Activated naive CD4-positive, alpha-beta T cell (primary cell): ENCODE measurements at places on chromosomes 2 and 18.

GRCh38 chr2:105723431-105723830 lies 21.3 kb upstream of the NCK2 start:
- DNase-seq = no peak

DNA sequence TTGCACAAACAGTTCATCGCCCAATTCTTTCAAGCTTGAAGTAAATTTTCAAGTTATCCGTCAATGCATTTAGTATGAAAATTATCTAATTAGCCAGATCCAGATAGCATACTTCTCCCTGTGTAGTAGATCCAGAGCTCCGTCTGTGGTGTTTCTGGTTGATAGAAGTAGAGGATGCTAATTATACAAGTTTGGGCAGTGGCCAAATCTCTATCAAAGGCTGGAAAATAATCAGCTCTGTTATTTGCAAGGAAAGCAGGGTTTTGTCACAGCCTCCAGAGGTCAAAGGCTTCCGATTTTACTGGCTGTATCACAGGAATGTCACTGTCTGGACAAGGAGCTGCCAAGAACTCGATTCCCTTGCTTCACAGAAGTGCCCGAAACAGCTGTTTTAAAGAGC lies 28.6 kb downstream of the LRRC30 start:
- DNase-seq = no peak

GRCh38 chr2:182901748-182902147 lies 35.3 kb upstream of the FRZB start:
- no peak for DNase-seq

DNA sequence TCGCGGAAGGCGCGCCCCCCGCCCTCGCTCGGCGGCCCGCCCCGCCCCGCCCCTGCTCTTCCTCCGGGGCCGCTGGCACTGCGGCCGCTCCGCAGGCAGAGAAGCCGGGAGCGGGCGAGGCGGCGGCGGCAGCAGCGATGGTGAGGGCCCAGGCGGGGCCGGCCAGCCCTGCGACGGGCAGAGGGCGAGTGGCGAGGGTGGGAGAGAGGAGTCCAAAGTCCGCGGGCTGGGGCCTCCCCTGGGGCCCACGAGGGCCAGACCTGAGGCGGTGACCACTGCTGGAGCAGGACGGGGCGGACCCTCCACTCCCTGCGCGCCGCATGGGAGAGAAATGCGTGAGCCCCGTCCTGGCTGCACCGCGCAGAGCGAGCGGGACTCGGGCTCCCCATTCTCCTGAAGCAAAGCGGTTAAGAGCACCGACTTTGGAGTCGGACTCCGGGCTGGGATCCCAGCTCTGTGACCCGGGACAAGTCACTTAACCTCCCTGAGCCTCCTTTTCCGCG lies at the start of gene VAMP5:
TSS of gene VAMP5 (plus strand) at position 78 of the 503 bp plus-strand sequence. CDS start at position 138, 60 bp downstream.
- no peak for DNase-seq

DNA sequence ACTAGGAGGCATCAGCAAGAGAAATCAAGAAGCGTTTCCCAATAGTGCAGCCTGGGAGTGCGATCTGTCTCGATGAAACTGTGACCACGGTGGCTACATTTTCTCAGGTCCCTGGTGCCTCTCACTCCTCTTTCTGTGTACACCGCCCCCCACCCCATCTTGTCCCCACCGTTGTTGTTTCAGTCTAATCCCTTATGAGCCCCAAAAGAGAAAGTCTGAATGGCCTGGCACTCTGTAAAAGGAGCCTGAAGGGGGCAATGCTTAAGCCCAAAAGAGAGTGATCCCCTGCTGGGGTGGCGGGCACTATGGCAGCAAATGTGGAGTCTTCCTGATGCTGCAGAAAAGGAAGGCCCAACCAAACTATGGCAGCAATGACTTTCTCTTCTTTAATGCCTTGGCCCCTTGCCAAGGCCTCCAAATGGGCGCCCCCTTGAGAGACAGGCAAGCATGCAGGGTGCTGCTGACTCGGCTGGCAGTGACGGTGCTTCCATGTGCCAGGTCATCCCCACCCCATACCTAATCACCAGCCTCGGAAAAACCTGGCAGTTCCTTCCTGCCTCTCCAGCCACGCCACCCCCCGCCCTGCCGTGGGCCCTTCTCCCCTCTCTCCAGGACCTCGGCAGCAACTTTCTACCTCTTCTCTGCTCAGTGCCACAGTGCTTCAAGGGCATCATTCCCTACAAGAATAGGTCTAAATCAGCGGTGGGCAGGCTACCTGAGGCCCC lies 123.0 kb downstream of the CYP26B1 start:
- no peak for DNase-seq

- DNase-seq = no peak
These were observed 62.5 kb downstream of the RRM2 start for GRCh38 chr2:10185046-10185445.

DNA sequence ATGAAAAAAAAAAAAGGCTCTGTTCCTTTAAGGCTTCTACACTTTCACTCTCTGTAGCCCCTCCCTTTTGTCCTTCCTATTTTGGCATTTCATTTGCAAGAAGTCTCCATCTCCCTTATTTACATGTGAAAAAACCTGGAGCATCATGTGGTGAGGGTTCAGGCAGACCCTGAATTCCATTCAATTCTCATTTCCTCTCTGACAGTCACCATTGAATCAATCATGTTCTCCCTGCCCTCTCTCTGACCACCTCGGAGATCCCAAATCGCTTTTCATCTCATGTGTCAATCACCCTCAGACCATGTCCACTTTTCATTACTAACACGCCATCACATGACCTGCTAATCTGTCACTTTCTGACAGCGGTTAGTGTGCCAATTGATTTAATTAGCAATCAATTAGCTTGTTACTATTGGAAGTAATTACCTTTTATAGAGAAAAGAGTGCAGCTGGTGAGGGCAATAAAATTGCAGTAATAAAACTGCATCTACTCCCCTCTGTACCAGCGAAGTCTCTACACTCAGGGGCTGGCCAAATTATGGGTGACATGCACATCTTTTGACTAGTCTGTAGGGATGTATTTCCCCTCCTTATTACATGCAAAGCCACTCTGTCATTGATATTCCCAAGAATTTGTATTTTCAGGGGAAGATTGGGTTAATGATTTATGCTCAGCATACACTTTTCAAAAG lies 317.4 kb downstream of the EN1 start:
- no peak for DNase-seq

DNA sequence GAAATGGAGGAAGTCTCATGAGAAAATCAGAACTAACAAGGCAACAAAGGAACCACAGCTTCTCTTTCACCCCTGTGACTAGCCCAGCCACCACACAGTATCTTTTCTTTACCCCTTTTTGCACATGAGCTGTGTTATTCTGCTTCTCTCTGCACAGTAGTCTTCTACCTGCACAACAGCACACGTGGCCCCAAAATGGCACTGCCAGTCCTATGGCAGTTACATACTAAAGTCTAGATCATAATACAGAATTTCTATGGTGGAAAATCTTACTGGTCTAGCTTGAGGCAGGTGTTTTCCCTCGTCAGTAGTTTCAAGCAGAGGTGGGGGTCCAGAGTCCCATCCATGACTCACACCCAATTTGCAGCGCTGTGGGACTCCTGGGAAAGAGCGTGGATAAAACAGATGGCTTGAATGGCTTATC lies 177.7 kb downstream of the DIS3L2 start:
- DNase-seq = no peak

DNA sequence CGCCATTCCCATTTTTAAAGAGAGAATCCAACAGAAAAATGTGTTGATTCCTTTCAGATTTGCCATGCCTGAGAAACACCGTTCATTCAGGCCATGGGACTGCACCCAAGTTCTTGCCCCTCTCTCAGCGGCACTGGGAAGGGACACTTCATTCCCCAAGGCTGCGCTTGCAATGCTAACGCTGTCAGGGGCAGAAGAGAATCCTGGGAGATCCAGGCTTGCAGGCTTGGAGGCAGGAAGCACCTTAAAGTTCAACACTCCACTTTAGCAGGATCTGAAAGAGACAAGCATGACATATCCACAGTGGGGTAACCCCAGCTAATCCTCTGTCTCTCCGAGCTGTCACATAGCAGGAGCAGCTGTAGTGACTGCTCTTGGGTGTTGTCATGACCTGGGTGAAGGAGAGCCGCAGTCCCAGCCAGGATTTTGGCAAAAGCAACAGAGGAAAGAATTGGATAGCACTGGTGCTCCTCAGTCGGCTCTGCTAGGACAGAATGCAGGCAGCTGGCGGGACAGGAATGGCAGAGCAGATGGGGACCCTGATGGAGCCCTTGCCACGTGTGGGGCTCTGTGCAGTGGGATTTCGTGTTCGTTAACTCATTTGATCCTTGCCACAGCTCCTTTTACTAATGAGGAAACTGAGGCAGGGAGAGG lies 22.0 kb upstream of the ODC1 start:
- DNase-seq = no peak

DNA sequence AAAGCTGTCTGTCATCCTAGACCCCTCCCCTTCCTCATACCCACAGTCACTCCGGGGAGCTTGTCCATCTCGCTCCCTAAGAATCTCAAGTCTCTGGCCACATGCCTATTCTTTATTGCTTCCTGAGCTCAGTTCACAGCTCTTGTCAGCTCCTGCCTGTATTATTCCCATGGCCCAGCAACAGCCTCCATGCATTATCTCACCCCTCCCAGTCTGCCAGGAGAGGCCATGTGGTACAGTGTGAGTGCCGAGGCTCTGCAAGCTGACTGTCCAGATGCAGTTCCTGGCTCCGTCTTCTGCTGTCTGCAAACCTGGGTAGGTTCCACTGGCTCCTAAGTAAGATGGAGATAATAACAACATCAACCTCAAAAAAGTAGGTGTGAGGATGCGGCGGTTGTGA lies 79.7 kb downstream of the MRPS9 start:
- DNase-seq = no peak

DNA sequence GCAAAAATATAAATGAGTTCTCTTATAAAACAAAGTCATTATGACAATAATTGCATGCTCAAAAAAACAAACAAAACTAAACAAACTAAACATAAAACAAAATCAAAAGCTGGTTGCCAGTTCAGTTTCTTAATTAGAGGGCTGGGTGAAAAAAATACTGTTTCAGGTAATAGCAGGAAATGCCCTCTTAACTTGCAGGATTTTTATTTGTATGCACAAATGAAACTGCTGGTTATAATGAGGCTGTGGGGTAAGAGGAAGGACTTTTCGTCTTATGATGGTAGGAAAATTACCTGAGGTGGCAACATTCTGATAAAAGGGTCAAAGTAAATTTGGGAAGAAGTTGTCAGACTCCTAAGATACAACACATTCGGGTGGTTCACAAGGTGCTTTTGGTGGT lies 21.5 kb upstream of the CDKL4 start:
- DNase-seq = no peak

GRCh38 chr2:178924817-178925216 lies 117.6 kb upstream of the TTN start:
- DNase-seq = no peak

- no peak for DNase-seq
These were observed 23.0 kb upstream of the RHOB start for GRCh38 chr2:20423847-20424246.

GRCh38 chr2:38218591-38218991 lies 142.6 kb upstream of the CYP1B1 start:
- DNase-seq = no peak

DNA sequence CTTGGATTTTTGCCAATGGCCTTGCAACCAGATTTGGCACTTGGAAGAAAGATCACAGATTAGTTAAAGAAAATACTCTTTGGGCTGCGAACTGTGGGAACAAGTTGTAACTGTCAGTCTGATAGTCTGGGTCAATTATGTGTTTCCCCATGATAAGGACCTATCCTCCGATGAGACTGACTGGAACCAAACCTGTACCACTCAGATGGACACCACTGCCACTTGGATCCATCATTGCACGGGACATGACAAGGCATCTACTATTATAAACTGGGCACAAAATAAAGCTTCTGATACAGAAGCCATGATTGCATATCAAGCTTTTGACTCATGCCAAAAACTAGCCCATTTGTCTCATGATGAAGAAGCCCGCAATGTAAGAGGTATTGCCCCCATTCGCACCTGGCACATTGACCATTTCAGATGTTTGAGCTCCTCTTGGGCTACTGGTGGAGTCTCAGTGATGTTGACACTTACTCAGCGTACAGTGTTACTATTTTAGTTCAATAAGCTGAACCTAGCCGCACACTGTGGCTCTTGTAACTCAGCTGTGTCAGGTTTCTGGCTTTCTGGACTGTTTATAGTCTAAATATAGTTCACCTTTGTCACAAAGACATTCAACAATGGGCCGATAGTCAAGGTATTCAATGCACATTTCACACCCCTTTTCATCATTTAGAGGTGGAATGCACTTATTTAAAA lies 179.8 kb upstream of the RBBP8 start:
- DNase-seq = no peak

DNA sequence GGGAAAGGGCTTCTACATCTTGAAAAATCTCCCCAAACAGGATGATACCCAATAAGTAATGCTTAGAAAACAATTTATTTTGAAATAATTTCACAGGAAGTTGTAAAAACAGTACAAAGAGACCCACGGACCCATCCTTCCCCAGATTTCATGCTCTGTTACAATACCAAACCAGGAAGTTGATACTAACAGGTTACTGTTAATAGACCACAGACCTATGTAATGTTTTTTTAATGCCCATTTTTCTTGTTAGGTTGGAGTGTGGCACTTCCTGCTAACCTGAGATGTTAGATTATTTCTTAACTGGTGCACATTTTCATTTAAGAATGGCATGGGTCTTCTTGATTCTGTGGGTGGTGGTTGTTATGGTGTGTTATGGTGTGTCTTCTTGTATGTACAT lies 21.4 kb upstream of the MGAT5 start:
- no peak for DNase-seq

GRCh38 chr2:72539071-72539552 lies 286.7 kb downstream of the EXOC6B start:
- no peak for DNase-seq

DNA sequence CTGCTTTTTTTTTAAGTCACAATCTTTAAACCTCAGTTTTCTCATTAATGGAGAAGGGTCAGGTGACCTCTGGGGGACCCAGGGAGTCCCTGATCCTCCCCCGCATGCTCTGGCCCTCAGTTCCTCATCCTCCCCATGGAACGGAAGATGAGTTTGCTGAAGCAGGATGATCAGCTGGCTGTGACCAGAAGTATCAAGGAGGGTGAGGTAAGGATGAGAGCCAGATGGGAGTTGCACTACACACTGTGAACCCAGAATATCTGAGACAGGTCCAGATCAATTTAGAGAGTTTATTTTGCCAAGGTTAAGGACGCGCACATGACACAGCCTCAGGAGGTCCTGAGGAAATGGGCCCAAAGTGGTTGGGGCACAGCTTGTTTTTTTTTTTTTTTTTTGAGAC lies 3.8 kb downstream of the CATIP start:
- no peak for DNase-seq

DNA sequence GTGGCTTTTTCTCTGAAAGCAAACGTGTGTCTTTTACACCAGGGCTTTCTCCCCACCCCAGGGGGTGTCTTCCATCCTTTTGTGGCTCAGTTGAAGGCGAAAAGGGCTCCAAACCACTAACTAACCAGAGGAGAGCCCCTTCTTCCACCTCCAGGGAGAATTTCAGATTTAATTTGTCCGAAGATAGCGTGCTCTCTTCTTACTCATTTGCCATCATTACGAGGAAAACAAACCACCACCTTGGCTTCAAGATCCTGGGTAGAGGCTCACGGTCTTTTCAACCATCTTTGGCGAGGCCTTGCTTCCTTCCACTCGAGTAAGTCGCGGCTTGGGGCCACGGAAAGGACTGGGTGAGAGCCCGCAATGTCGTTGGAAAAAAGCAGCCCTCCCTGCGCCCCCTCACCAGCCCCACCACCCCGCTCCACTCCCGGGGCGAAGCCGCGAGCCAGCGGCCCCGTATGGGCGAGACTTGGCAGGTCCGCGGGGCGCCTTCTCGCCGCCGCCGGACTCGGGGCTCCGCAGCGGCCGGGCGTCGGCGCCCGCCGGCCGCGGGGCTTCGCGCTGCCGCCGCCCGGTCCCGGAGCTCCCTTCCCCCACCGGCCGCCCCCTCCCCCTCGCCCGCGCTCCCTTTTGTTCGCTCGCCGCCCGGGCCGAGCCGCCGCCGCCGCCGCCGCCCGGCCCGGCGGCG lies 1.7 kb upstream of the ZNF532 start:
- DNase-seq = peak; percentile 4
